ENCODE measurements at places on chromosomes 7 and 10.

DNA sequence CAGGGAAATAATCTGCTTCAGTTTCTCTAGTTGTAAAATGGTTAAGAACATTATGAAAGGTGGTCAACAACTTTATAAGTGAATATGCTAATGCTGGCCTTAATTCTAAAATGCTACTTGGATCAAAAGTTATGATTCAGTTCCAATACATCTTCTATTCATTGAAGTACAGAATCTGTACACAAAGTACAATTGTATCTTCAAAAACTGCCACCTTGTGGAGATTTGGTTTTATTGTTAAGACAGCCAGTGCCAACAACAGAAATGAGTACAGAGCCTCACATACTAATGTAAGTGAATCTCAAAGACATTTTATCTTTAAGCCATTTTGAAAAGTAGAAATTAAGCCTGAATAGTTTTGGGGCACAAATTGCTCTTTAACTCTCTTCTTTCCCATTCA lies 194.0 kb downstream of the CFTR start:
- DNase-seq: no peak

GRCh38 chr7:148828965-148829364 lies 55.1 kb downstream of the EZH2 start:
- DNase-seq: no peak

DNA sequence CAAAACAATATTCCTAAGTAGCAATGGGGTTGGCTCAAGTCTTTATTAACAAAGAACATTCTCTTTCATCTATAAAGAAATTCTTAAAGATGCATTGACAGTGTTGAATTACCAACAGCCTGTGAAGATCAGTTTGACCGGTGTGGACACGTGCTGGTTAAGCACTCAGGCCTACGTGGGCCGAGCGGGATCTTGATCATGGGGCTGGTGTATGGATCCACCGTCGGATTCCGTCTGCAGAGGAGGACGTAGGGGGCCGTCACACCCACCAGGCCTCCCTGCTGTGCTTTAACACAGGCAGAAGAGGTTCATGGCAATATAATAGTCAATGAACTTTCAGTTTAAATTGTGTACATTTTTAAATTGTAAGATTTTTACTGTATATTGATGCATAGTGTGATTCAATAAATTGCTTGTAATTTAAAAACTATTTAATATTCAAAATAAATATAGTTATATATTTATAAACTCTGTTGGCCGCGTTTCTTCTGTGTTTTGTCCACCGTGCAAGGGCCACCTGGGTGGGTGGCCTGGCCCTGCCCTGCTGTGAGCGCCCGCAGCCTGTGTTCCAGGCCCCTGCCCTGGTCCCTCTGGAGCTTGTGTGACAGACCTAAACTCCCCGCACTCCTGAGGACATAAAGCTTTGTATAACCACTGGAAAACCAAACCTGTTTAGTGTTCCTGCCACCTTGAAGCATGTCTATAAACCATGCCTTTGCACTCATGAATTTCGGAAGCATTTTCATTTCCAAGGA lies 1.9 kb upstream of the BHLHA15 start:
- DNase-seq: no peak

- DNase-seq: no peak
Observed at GRCh38 chr7:131197920-131198615, 129.6 kb upstream of the MKLN1 start.

- no peak for DNase-seq
Observed at GRCh38 chr10:19629567-19629966, 186.7 kb upstream of the PLXDC2 start.

- no peak for DNase-seq
Observed at GRCh38 chr10:33286157-33286934, 48.1 kb downstream of the NRP1 start.

GRCh38 chr7:64574540-64575099 lies 11.7 kb upstream of the ZNF680 start:
- DNase-seq: no peak

GRCh38 chr10:78745441-78745840 lies 323.3 kb upstream of the ZMIZ1 start:
- DNase-seq: no peak

DNA sequence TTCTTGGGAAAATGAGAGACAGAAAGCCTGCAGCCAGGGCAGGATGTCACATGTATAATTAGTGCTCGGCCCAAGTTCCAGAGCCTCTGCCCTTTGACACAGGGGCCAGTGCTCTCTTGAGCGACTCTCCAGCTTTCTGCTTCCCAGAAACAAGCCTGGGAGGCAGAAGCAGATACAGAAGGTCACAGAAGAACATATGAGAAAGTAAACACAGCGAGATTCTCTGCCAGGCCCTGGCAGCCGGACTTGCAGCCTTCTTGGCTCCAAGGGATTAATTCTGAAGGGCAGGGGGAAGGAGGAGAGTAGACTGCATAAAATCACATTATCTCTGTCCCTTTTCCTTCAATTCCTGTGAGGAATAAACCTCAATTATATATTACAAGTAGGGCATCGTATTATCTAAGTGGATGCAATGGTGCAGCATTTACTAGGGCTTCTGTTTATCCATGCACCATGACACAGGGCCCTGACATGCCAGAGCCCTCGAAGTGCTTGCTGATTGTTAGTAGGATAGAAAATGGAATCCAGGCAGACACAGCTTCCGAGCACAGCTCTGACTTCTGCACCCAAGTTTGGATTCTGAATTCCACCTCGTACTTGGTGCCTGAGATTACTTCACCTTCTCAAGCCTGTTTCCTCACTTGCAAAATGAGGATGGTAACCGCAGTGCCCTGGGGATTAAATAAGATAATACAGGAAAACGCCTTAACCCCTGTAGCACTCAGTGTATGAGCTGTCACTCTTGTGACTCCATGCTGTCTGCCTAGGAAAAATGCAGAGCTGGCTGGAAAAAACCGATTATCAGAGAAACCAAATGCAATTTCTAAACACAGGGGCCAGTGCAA lies 536.5 kb downstream of the TNS3 start:
- DNase-seq: no peak

DNA sequence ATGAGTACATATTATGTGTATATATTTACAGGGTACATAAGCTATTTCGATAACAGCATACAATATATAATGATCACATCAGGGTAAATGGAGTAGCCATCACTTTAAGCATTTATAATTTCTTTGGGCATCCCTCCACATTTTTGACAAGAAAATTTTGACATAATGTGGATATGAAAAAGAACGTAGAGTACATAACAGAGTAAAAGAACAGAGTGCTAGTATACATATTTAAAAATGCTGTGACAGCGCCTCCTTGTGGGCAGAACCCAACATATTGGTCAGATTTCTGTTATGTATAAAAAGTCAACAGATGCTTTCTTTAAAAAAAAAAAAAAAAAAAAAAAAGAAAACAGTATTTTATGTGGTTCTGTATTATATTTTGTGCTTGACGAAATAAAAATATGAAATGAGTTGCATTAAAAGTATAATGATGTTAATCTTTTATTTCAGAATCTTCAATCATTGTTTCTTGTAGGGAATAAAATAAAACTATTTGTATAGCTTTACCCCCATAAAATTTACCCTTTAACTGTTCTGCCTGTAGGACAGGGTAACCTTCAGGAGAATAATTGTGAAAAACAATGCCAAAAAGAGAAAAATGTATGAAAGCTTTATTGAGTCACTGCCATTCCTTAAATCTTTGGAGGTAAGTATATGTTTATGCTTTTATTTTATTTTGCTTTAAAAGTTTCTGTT lies 18.3 kb upstream of the HBP1 start:
- peak; percentile 70 for DNase-seq

DNA sequence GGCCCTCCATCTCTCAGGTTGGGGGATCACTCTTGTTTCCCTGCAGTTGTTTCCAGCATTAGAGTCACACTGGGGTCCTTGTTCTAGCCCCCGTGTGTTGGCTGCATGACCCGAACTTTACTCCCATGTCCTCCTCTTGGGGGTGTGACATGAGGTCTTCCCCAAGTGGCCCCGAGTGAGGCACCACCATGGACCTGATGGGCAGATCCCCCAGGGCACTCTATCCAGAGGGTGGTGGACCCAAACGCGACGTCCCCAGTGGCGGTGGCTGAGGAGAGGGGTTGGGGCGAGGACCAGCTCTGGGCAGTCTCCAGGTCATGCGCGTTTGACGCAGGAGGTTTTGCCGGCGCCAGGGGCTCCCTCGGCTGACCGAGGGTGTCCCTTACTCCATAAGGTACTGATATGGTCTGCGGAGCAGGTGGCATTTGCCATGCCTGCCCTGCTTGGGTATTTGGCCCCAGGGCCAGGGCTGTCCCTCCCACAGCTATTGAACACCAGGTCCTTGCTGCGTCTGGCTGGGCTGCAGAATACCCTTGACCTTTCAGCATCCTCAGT lies 131.9 kb downstream of the LHPP start:
- DNase-seq: no peak

All from activated naive CD4-positive, alpha-beta T cell (primary cell).